Fibroblast of skin of back (primary cell): ENCODE measurements at places on chromosomes 2 and 18.

DNA sequence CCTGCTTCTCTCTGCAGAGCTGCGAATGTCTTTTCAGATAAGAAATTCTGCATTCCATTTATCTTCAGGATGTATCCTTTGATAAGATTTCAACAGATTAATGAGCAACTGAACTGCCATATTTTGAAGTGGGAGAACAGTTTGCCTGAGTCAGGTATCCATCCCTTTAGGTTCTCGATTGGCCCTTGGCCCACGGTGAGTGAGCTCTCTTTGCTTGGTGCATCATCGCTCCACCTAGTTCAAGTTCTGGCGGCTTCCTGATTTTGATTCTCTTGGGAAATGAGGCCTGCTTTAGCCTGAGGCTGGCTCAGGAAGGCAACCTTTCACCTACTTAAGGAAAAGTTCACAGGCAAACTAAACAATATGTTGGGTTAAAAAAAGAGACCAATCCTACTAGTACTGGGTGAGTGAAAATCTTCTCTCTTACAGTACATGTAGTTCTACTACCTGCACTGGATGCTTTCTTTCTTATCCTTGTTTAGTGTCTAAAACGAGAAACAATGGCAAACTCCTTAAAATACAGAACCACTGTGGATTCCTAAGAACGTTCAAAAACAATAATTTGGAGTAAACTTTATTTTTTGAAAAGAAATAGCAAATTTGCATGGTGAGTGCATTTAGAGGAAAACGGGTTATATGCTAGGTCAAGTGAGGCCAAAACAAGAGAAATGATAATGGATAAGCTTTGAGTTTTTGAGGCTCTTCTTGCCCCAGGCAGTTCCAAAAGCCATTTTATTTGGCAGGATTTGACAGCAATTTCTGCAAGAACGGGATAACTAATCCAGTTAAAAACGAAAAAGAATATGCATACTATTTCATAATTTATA is 837 bp upstream of the ACSL3 start:
- peak; percentile 44 for DNase-seq

DNA sequence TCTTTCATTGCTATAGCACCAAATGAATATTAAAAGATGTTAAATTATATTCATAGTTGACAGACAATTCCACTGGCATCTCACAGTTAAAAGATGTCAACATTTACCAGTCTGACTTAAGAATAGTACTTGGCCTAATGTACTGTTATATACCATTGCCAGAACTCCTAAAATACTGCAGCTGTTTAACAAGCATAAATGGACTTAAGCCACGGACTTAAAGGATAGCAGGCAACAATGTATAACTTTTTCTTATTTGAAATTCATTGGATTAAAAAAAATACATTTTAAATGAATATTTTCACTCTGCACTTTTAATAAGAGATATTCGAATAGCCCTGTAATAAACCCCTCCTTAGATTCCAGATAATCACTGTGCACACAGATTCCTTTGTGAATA is 3.8 kb downstream of the TCF4 start:
- no peak for DNase-seq

GRCh38 chr2:201888426-201888800 is 82.1 kb downstream of the CDK15 start:
- DNase-seq, result no peak

GRCh38 chr2:88853403-88853790 is 161.9 kb downstream of the RPIA start:
- DNase-seq, result no peak
